ENCODE measurements at places on chromosomes 6 and 20. TPM values are rescaled to one million over a fixed set of nuclear protein-coding genes. Genes with fewer than 3 reads are reported as not detected.

The KHDC1L gene
- total RNA-seq = not detected

The OSER1 gene
- total RNA-seq = 83.3 TPM

The SLC25A27 gene
- total RNA-seq = 6.5 TPM

The CALHM6 gene
- total RNA-seq = 6.9 TPM

DNA sequence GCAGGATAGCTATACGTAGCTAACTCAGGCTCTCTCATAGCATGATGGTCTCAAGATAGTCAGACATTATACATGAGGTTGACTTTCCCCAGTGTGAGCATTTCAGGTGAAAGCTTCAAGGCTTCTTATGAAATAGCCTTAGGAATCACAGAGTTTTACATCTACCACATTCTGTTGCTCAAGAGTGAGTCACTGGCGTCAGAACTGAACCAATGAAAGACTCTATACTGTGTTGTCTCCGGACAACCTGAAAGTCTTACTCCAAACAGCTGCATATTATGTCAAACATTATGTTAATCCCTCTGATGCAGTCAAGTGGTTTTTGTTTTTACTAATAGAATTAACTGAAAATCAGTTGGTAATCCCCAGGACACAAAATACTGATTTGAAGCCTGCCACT lies 79.8 kb upstream of the TRDN start:
- DNase-seq = peak; percentile 29

DNA sequence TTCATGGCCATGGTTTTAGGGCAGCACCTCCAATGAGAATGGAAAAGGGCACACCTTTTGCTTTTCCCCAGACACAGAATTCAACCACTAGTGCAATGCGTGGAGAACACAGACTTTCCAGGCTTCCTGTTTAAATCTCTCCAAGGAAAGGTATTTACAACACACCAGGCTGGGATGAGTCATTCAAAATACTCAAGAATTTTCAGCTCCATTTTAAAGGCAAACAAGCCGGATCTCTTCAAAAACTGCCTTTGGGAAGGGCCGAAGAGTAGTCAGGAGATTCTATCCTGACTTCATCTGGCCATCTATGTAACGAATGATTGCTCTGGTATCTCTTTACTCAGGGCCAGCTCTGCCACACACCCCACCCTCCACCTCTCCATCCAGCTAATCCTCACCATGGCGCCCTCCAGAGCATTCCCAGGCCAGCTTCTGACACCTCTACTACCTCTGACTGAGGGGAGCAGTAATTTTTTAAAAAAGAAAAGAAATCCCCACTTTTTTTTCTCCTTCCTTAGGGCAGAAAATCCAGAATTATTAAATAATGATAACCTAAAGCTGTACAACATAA lies 254.6 kb downstream of the LY86 start:
- peak; percentile 78 for DNase-seq

- no peak for DNase-seq
Measured at GRCh38 chr6:22150368-22151035, 146.3 kb downstream of the PRL start.

GRCh38 chr6:16803294-16804200 lies 42.3 kb upstream of the ATXN1 start:
- DNase-seq = peak; percentile 85

GRCh38 chr6:68502946-68503345 lies 132.1 kb upstream of the ADGRB3 start:
- no peak for DNase-seq
